ENCODE measurements at places on chromosomes 1 and 21.

GRCh38 chr1:61435226-61435625 is 289.7 kb downstream of the TM2D1 start:
- DNase-seq, result no peak

GRCh38 chr1:84353695-84354094 is 44.6 kb upstream of the DNASE2B start:
- no peak for DNase-seq

DNA sequence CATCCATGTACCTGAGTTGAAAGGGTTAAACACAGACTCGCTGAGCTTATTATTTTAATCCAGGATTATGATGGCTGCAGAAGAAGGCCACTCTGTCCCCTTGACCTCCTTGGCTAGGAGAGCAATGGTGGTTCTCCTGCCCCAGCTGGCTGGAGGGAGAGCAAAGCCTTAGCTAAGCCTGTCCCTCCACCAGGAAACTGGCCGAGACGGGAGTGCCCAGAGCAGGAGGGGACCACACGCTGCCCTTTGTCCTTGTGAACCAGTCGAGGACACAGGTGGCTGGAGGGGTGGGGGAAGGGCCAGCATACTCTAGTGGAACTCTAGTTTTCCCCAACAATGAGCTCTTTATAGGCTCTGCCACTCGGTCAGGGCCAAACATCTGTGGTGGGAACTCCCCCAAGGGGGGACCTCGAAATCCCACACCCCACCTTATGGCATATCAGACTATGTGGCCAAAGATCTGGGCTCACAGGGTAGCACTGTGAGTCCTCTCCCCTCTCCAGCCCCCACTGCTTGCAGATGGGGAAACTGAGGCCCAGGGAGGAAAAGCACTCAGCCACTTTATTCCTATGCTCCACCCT is 12.9 kb downstream of the KIAA1614 start:
- DNase-seq, result no peak

GRCh38 chr1:91710261-91710660 is 175.7 kb downstream of the TGFBR3 start:
- DNase-seq, result no peak

DNA sequence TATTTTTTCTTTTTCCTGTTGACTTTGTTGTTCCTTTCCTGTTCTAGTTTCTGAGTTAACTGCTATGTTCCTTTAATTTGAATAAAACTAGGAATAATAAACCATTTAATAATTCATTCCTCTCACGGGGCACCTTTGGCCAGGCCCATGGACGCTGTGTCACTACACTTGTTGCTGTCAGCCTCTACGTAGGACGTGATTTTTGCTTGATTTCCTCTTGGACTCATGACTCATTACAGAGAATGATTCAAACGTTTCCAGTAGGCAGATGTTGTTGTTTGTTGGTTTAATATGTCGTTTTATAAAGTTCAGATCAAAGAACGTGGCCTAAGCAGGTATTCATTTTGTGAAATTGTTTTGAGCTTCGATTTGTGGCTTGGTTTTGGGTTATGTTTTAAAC is 9.1 kb upstream of the SLC19A1 start:
- DNase-seq, result no peak

GRCh38 chr1:39683591-39684312 is 7.5 kb downstream of the HPCAL4 start:
- DNase-seq, result no peak

GRCh38 chr1:20507248-20507563 is 745 bp downstream of the MUL1 start:
- no peak for DNase-seq

GRCh38 chr1:53552981-53553733 is 94.0 kb downstream of the DMRTB1 start:
- DNase-seq, result no peak

- no peak for DNase-seq
These were observed 45.9 kb upstream of the TNFSF4 start for GRCh38 chr1:173253046-173253445.

DNA sequence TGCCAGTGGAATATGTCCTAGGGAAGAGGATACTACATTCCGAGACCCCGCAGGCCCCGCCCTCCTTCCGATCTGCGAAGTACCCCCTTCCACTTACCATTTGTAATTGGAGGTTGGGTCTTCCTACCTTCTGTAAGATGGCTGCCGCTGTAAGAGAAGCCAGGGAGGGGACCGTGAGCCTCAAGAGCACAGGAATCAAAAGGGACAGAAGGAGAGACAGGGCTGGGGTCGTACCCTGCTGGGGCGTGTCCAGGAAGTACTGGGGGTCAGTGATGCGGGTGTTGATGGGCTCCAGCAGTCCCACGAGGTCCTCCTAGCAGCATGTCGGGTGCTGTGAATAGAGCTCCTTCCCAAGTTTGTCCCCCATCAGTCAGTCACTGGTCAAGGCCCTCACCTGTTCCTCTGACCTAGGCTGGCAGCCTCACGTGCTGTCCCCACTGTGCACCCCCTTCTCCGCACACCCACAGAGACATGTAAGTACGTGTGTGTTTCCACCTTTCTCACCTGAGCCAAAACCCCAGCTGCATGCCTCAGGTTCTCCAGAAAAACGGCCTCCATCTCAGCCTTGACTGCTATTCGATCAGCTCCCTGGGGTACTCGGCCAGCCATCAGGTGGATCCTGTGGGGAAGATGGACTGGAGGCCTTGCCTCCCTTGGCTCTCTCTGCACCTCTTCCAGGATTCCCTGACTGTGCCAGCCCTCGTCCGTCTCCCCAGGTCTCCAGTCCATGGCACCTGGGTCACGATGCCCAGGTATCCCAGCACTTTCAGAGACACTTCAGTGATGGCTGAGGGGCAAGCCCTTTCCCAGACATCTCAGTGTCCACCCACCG is 1.8 kb downstream of the HYI start:
- no peak for DNase-seq

- DNase-seq, result no peak
These were observed 99.2 kb upstream of the MROH9 start for GRCh38 chr1:170836141-170836540.

GRCh38 chr1:88104236-88104635 is 579.8 kb upstream of the PKN2 start:
- DNase-seq, result no peak

GRCh38 chr1:152009691-152010090 is 16.0 kb upstream of the S100A10 start:
- DNase-seq, result no peak

DNA sequence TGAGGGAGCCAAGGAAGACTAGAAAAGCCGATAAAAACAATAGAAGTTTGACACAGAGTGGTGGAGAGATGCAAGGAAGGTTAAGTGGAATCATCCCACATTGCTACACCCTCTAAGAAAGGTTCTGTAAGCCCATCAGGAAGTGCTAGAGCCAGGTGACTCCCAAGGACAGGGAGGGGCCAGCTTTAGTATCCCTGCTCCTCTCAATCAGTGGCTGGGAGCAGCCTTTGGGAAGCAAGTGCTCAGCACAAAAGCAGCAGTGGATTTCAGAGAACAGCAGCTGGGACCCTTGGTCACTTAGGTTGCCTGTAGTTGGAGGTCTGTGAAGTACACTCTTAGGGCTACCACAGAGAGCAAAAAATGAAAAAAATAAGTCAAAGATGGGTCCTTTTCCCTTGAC is 42.5 kb downstream of the NME7 start:
- DNase-seq, result no peak

DNA sequence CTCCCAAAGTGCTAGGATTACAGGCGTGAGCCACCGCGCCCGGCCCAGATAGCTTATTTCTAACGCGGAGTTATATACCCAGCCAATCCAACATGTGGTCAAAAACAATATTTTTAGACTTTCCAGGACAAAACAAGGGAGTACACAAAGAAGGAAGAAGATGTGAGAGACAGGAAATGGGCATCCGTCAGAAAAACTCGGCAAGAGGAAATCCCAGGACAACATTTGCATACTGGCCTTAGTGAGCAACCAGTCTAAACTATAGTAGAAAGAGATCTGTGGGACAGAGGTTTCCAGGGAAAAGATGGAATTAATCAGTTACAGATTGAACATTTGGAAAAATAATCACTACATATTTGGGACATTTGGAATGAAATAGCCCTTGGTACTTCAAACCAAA is 11.4 kb downstream of the ARMH1 start:
- DNase-seq, result no peak

- DNase-seq, result peak; percentile 47
These were observed at the start of the genes JMJD4 and SNAP47 for GRCh38 chr1:227734856-227735538. Gene JMJD4 (minus strand): TSS chr1:227735302. CDS start chr1:227735273, 29 bp downstream. Gene SNAP47 (plus strand): TSS chr1:227735435. CDS start chr1:227747737, 12,302 bp downstream.

GRCh38 chr1:184433956-184434502 is 47.2 kb downstream of the C1orf21 start:
- DNase-seq, result no peak

GRCh38 chr1:17844185-17844826 is 89.2 kb downstream of the ACTL8 start:
- DNase-seq, result no peak

GRCh38 chr21:17671733-17672132 is 59.0 kb upstream of the BTG3 start:
- DNase-seq, result no peak

DNA sequence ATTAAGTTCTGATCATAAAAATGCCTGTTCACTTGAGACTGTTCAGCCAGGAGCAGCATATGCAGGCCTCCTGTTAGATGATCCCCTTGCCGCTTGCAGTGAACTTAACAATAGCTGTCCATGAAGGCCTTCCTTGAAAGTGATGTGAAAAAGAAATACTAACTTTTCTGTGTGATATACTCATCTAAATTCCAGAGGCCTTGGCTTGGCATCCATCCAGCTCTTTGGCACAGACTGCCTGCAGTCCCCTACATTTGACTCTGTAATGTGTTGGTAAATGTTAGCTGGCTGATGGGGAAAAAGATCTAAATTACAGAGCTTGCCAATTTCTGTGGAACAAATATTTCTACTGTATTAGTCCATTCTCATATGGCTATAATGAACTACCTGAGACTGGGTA is 73.7 kb downstream of the KCNK2 start:
- DNase-seq, result no peak

DNA sequence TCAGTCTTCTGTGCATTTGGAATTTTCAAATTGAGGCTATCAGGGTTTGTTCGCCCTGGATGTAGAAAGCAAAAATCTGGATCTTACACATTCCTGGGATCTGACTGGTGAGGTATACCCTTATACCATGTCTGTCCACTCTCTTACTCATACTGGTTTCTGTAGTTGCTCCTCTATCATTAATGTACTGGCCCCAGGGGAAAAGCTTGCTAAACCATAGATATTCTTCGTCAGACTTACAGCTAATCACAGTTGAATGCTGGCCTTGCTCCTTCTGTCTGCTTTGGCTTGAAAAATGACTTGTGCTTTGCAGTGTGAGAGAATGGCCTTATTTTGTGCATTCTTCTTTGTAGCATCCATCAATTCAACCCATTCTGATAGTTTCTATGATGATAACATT is 30.5 kb downstream of the TBCE start:
- no peak for DNase-seq

GRCh38 chr1:63435161-63435560 is 67.7 kb downstream of the ALG6 start:
- no peak for DNase-seq

DNA sequence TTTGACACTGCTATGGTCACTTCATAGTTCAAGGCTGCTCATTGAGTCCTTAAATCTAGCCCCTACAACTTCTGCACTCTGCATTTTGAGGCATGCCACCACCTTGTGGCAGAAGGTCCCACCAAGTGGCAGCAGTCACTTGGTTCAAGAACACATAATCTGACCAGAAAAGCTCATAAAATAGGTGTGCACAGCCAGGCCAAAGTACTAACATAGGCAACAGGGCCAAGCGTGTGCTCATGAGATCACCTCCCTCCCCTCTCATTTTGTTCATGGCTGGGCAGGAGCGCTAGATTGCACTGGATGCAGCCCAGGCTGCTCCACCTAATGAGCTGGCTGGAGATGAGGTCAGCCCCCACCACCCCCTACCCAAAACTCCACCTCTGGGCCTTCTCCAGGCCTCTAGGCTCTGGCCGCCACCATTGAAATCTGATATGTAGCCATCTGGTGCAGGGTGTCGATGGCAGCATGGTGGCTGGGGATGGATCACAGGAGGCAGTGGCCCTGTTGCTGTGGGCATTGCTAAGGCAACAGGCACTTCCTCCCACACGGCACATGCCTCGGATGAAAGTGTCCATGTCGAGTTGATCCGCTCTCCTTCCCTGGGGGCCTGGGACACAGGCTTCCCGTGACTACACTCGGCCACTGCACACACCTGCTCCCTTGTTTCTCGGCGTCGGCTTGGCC is 193.2 kb downstream of the TRABD2B start:
- DNase-seq, result no peak

- DNase-seq, result no peak
These were observed 278.8 kb downstream of the ASTN1 start for GRCh38 chr1:176885751-176886150.

DNA sequence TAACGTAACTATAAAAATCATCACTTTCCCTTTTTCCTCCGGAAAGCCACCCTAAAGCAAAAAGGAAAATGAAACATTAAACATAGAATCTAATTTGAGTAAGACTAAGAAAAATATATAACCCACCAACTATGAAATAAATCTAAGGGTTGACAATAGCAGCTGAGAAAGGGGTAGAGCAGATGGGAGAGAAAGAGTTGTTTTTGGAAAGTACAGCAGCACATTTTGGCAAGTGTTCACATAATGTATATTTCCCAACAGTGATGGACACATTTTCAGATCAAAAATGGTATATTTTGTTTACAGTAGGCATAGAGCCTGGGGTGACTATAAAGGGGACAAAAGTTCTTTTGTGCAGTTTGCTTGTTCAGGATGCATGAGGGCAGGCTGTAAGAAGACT is 1287.4 kb upstream of the B3GALT2 start:
- no peak for DNase-seq

GRCh38 chr1:194807530-194808220 is 1621.3 kb upstream of the B3GALT2 start:
- DNase-seq, result no peak

- DNase-seq, result no peak
These were observed 65.9 kb downstream of the LAMC2 start for GRCh38 chr1:183251959-183252450.

- no peak for DNase-seq
These were observed 31.3 kb upstream of the BTG2 start for GRCh38 chr1:203273869-203274602.

- no peak for DNase-seq
These were observed 18.2 kb upstream of the STMN1 start for GRCh38 chr1:25924454-25924853.

GRCh38 chr1:159239551-159240220 is 35.0 kb downstream of the ACKR1 start:
- no peak for DNase-seq

- DNase-seq, result no peak
These were observed 36.2 kb downstream of the B3GALNT2 start for GRCh38 chr1:235468004-235468403.

DNA sequence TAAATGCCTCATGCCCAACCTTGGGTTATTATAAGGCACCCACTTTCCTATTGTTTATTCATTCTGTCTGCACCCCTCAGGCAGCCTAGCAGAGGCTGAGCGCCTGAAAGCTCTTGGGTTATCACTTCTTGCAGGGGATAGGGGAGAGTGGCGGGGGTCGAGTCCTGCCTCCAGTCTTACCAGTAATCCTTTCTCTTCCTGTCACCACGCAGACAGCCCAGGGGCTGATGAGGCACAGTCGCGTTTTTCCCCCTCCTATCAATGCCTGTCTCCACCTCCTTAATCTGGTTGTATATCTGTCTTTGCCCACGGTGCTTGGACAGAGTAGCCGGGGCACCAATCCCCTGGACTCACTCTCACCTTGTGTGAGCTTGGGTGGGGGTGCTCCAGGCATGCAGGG is 733.1 kb downstream of the MATN1 start:
- DNase-seq, result no peak

GRCh38 chr21:46004168-46004861 is 22.7 kb downstream of the COL6A1 start:
- DNase-seq, result no peak

- no peak for DNase-seq
These were observed 46.1 kb downstream of the SGIP1 start for GRCh38 chr1:66580081-66580480.

- no peak for DNase-seq
These were observed 644 bp upstream of the MRPL24 start for GRCh38 chr1:156741481-156741983.

Measured in SIG-M5 (cell line).